Tibial artery (tissue), 4 donors: ENCODE measurements at places on chromosomes 4 and X.

DNA sequence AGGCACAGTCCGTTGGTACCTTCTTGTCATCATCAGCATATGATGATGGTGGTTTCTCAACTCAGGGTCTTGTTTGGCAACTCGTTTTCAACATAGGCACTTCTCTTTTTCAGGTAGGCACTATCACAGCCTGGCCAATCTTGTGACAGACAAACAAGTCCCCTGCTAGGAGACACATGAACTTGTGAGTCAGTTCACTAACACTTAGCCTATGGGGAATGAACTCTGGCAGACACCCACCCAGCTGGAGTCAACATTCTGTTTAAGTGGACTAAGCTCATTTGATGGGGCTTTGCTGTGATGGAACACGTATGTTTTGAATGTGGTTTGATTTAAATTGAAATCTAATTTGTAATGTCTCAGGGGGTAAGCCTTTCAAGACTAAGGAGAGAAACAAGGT is 100.7 kb upstream of the MAMLD1 start:
- no peak for DNase-seq

DNA sequence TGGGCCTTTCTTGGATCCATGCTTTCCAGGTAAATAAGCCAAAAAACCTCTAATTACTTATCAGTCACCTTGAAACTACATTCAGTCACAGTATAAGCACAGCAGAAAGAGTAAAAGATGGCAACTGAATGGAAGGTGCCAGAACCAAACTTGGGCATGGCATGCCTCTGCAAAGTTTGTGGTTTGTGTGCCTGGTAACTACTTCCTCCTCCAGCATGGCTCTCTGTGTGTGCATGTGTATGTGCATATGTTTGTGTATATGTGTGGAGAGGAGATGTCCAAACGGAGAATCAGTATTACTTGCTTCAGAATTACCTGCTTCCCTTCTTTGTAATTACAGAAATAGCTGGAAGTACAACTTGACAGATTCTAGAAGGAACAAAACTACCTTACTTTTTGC is 67.5 kb downstream of the AGTR2 start:
- DNase-seq = no peak

DNA sequence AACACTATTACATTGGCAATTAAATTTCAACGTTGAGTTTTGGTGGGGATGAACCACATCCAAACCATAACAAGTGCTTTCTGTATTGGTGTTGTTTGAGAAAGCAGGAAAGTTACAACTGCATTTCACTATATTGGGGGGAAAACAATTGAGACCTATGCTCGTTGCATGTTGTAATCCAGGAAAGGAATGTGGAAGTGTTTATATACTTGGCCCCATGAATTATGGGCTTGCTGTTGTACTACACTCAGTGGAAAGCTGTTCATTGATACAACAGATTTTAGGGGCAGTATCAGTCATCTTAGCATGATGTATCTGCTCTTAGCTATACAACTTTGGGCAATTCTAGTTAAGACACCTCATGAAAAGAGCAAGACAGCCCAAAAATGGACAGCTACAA is 52.4 kb downstream of the KLHL5 start:
- DNase-seq = no peak

DNA sequence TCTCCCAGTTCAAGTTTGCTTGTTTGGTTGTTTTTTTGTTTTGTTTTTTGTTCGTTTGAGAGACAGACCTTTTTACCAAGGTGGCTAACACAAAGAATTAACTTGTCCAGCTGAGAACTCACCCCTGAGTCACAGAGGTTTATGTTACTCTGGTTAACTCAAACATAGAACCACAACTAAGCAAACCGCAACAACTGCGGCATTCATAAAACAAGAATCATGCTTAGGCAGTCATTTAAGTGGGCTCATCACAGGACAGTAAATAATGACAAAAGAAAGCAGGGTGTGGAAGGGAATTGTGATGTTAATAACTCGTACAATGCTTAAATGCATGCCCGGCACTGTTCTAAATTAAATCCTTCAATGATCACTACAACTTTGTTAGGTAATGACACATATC is 24.7 kb upstream of the IL13RA1 start:
- no peak for DNase-seq

DNA sequence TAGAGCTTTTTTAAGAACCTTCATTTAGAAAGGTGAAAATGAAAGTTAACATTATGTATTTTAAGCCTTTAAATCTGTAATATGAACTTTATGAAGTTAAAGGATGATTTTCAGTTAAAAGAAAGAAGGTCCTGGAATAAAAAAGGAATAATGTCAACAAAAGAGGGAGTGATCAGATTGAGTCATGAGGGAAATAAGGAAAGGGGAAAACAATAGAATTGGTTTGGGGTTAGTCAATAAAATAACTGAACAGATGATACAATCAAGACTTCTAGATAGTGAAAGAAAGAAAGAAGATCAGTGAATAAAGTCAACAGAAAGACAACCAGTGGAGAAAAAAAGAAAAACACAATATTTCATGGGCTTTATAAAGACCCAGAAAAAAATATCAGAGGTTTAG is 291.6 kb upstream of the ARSJ start:
- DNase-seq = no peak

- no peak for DNase-seq
Measured at GRCh38 chr4:133641191-133641590, 492.1 kb downstream of the PCDH10 start.

DNA sequence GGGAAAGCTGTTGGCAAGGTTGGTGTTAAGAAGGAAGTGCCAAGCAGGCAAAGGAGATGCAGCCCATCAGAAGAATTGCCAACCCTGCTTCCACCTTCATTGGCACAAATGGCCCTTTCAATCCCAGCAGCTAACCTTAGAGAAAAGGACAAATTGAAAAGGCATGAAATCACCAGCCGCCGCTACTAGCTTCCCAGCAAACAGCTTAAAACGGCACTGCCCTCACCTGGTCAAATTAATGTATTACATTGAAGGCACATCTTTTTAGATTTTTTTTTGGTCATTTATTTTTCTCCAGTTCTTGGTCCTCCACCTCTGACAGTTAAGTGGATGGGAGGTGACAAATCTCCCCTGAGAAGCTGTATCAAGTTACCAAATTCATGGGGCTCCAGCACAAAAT is 51.0 kb upstream of the NHSL2 start:
- no peak for DNase-seq

DNA sequence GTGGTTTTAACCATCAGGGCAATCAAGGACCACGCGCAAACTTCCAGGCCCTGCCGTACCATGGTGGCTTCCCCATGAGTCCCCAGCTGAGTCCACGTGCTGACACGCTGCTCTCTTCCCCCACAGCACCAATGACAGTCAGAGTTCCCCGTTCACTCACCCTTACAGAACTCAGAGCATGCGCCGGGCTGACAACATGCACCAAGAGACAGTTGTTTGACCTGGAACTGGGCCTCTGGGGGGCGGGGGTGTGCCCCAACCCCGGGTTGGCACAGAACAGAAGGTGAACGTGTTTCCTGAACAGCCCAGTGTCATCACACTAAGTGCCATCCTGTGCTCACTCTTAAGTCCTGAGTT is 29.4 kb downstream of the IRF2 start:
- no peak for DNase-seq

GRCh38 chrX:153773218-153773611 is 7.6 kb upstream of the SRPK3 start:
- DNase-seq = no peak

GRCh38 chrX:112766774-112767173 is 73.9 kb downstream of the AMOT start:
- DNase-seq = no peak

GRCh38 chr4:6002492-6002833 is 15.8 kb downstream of the C4orf50 start:
- peak; percentile 31 for DNase-seq

GRCh38 chr4:126766241-126766640 is 866.5 kb upstream of the INTU start:
- DNase-seq = no peak

DNA sequence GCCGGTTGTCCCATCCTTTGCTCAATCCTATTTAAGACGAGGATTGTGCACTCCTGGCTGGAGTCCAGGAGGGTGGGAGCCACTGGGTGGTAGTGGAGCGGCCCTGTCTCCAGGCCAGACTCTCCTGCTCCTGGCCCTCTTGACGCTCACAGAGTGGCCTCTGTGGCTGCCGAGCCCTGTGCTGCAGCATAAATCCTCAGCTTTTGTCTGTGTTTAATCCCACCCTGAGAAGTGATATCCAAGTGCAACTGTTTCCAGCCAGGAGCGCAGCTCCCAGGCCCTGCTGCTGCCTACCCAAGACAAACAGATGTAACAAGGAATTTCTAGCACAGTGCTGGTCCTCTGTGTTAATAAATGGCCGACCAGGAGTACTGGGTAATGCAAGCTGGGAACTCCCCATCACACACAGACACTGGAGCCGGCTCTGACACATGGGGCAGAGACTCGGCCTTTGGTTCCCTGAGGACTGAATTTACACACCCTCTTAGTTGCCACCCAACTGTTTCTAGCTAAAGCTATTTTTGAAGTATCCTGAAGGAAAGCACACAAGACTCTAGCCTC is 85.3 kb downstream of the GATB start:
- DNase-seq = no peak

- DNase-seq = no peak
Measured at GRCh38 chrX:6228720-6229119, at the start of gene NLGN4X. NLGN4X (minus strand) TSS chrX:6228867; CDS start chrX:6151466, 77,401 bp downstream.

GRCh38 chrX:7109049-7109531 is 38.4 kb upstream of the STS start:
- DNase-seq = no peak

DNA sequence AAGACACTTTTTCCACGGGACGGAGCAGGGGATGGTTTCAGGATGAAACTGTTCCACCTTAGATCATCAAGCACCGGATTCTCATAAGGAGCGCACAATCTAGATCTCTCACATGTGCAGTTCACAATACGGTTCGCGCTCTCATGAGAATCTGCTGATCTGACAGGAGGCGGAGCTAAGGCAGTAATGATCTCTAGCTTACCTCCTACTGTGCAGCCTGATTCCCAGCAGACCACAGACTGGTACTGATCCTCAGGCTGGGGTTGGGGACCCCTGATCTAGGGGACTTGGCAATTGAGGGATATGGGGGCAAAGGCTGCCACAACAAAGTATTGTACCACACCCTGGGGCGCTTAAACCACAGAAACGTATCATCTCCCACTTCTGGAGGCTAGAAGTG is 25.7 kb downstream of the ZNF185 start:
- DNase-seq = no peak

- DNase-seq = no peak
Measured at GRCh38 chrX:13694983-13695382, 6.1 kb downstream of the RAB9A start.
